ENCODE measurements at places on chromosomes 12 and 14.
A peak's percentile ranks its signal among the peaks of the same experiment; 100 is the strongest.

GRCh38 chr12:16299403-16299802, 21.9 kb upstream of the SLC15A5 start:
- DNase-seq, result no peak

GRCh38 chr12:52615912-52616311, 2.4 kb downstream of the KRT73 start:
- no peak for DNase-seq

- no peak for DNase-seq
Measured at GRCh38 chr14:55975281-55975910, 142.8 kb upstream of the PELI2 start.

DNA sequence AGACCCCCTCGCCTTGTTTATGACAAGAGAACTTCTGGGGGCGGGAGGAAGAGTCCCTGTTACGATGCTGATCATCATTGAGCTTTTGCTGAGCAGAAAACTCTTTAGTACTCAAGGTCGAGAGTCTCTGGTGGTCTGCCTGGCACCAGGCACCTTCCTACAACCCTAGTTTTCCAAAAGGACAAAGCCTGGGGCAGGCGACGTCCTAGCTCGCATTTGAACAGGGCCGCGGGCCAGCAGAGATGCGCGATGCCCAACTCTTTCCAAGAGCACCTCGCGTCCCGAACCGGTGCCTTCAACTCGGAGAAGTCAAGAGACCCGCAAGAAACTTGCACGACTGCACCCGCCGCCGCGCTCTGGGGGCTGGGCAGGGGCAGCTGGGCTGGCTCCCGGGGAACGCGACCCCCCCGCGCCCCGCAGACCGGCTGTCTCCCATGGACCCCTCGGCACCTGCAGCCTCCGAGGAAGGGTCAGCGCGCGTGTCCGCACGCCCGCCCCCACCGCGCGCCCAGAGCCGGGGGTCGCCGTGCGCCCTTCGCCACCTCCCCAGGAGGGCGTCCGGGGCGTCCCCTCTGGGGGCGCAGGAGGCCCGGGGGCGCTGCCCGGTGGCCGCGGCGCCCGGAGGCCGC, 377 bp upstream of the BCL7A start:
- DNase-seq, result peak; percentile 38

GRCh38 chr12:38587594-38587993, 271.0 kb downstream of the ALG10B start:
- no peak for DNase-seq

- no peak for DNase-seq
Measured at GRCh38 chr12:47707905-47708543, 2.2 kb upstream of the RPAP3 start.

DNA sequence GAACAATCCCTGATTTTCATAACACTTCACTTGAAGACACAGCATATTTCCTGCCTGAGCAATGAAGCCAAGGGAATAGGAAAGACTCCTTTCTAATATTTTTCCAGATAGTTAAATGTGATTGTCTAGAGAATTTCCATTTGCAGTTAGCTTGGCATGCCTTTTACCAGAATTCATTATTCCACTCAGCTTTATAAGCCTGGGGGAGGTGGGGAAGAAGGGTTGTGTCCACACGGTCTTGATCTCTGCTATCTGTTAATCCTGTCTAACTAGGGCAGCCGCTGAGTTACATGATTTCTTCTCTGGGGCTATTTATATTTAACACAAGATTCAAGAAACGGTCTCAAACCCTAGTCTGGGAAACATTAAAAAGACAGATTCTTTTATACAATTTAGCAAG, 146.6 kb upstream of the FSCB start:
- no peak for DNase-seq

DNA sequence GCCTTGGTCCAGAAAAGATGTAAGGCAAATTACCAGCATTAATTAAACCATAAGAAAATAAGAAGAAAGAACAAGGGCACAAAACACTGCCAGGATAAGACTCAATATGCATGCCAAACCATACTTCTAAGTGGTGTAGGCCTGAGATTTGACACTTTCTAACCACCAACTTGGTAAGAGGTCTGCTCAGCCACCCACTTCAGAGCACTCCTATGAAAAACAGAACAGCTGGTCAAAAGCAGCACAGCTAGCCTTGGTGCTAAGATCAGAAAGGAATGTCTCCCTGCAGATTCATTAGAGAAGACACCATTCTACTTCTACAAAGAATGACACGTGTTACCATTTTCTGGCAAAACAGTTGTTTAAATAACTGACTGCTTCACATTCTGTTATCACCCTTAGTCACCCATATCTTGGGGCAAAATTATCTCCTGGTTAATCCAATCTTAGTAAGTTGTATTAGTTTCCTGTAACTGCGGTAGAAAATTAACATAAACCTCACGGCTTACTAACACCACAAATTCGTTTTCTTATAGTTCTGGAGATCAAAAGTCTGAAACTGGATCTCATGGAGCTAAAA, 13.2 kb downstream of the RPS6KA5 start:
- no peak for DNase-seq

- peak; percentile 98 for DNase-seq
Measured at GRCh38 chr12:123267991-123268843, 3.4 kb downstream of the CDK2AP1 start.

- DNase-seq, result peak; percentile 16
Measured at GRCh38 chr12:2682296-2683251, 112.2 kb upstream of the FKBP4 start.

DNA sequence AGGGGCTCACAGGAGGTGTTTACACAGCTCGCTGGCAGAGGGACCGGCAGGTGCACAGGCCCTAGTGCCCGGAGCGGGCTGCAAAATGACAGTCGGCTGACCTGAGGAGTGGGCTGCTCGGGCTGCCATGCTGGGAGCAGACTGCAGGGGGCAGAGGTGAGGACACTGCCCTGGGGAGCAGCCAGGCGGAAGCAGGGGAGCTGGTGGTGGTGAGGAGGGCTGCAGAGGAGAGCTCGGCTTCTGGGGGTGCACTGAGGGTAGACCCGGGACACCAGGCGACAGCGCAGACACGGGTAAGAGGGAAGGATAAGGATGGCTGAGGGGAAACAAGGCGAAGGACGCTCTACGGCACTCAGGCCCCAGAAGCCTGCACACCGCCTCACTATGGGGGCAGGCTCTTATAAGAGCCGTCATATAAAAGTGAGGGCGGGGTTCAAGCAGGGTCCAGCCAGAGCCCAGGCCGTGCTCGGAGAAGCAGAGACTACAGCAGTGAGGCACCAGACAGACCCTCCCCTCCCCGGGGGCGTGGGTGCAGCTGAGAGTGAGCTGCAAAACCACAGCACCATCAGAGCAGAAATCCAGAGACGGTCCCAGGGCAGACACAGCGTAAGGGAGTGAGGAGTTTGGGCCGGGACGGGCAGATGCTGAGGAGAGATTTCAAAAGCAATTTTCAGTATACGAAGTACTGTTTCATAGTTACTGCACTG, 62.5 kb downstream of the CCDC88C start:
- peak; percentile 66 for DNase-seq

DNA sequence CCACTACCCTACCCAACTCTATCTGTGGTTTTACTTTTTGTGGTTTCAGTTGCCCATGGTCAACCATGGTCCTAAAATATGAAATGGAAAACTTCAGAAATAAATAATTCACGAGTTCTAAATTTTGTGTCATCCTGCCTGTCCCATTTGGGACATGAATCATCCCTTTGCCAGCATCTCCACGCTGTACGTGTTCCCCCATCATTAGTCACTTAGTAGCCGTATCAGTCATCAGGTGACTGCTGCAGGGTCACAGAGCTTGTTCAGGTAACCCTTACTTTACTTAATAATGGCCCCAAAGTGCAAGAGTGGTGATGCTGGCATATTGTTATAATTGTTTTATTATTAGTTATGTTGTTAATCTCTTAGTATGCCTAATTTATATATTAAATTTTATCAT, 209.9 kb downstream of the ITPR2 start:
- no peak for DNase-seq

DNA sequence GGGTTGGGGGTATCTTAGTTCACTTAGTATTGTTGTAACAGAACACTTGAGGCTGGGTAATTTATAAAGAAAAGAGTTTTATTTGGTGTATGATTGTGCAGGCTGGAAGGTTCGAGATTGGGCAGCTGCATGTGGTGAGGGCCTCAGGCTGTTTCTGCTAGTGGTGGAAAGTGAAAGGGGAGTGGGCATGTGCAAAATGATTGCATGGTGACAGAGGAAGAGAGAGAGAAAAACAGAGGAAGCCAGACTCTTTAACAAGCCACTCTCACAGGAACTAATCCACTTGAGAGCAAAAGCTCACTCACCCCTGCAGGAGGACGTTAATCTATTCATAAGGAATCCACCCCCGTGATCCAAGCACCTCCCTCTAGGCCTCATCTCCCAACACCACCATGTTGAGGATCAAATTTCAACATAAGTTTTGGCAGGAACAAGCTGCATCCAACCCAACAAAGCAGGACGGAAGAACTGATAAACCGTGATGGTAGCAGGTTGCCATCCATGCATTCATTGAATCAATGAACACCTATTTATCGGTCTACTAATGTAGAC, 165.0 kb upstream of the GZMB start:
- no peak for DNase-seq

GRCh38 chr12:58575256-58575655, 345.0 kb downstream of the LRIG3 start:
- no peak for DNase-seq

DNA sequence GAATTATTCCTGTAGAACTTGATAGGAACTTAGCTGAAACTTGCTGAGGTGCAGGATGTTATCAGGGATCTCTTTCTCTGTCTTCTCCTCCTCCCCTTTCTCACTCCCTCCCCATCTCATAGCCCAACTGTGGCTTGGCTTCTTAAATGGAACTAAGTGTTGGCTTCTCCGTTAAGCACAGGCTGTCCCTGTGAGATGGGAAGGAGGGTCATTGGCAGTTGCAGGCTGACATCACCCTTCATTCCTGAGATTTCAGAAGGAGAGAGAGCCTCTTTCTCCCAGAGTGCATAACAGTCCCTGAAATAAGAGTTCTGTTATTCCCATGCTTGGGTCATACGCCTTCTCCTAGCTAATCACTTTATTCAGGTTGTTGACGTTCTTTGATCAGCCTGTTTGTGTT, 162.0 kb downstream of the UNC79 start:
- no peak for DNase-seq

- no peak for DNase-seq
Measured at GRCh38 chr14:61503167-61503801, 181.9 kb downstream of the PRKCH start.
